ENCODE measurements at places on chromosomes 6 and 20.
A peak's percentile ranks its signal among the peaks of the same experiment; 100 is the strongest.

GRCh38 chr20:36866681-36867495 lies 9.1 kb upstream of the TLDC2 start:
- DNase-seq: no peak

DNA sequence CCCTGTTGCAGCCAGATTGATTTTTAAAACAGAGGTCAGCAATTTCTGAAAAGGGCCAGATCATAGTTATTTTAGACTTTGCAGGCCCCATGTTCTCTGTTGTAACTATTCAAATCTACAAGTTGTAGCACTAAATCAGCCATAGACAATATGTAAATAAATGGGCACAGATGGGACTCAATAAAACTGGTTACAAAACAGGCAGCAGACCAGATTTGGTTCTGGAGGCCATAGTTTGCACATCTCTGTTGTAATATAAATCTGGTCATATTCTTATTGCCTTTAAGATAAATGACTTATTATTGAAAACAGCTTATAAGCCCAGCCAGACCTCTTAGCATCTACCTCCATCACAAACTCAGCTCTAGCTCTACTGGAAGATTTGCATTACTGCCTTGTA lies 114.0 kb upstream of the ARG1 start:
- DNase-seq: no peak

DNA sequence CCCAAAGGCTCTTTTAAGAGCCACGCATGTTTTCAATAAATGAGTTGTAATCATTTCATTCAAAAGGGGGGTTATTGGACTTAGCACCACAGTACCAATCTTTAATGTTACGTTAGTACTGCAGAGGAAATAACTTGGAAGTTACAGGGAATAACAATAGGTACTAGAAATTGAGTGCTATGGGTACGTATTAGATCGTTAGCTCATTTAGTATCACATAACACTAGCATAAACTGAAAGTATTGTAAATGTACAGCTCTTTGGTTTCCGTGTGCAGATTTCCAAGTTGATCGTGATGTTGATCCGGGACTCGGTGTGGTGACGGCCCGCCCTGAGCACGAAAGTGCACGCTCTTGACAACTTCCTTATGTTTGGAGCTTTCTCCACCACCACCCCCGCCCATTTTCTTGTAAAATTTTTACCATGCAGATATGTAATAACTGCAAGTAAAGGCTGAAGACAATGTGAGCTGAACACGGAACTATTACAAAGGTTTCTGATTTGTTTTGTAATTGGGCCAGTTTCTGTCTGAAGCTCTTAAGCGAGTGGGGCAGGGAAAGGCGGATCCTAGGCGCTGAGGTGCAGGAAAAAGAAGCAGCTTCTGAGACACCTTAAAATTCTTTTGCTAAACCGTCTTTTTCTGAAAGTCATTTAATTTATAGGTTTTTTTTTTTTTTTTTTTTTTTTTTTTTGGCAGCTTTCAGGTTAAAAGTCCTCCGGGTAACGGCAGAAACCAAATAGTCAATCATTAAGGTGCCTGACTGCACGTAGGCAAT lies 71.5 kb downstream of the HFE start:
- peak; percentile 39 for DNase-seq

- no peak for DNase-seq
These were observed 51.1 kb downstream of the MMS22L start for GRCh38 chr6:97231911-97232310.

DNA sequence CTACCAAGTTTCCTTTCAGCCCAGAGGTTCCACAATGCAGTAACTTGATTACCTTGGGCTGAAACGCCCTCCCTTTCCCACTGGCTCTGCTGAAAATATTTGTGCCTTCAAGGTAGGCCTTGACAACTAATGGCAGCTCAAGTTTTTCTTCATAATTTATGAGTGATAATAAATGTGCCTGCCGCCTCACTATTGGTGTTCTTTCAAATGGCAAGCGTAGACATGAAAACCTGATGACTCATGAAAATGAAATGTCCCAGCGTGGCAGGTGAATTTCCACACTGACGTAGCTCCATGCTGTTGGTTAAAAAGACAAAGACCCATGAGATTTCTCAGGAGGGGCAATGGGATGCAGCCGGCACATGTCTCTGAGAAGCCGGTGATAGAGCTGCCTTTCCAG lies 107.2 kb upstream of the GGTLC1 start:
- no peak for DNase-seq

DNA sequence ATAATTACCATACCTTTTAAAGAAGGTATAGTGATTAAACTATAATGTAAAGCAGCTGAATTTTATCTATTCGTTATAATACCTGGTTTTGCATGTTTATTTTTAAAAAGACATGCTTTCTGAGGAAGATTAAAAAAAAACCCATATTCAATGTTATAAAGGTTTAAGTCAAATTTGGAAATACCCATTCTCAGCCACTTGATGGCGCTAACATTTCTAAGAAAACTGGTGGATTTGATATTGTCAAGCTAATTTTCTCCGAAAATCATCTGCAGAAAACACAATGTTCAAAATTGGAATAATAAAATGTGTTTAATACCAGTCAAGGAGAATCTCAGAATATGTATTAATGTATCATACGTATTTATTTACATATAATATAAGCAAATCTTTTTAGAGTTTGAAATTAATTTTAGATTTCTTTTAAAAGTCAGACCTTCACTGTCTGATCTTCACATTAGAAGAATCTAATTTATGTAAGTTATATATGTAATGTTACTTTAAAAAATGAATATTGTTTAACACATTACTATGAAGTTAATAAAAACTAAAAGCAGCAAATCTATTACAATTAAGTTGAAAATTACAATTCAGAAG lies 35.0 kb downstream of the SHPRH start:
- peak; percentile 24 for DNase-seq
